ENCODE measurements at places on chromosomes 5 and 9.

- no peak for DNase-seq
Measured at GRCh38 chr9:108125625-108126024, 636.1 kb upstream of the KLF4 start.

- peak; percentile 67 for DNase-seq
Measured at GRCh38 chr9:121217609-121218292, 16.1 kb upstream of the RAB14 start.

- no peak for DNase-seq
Measured at GRCh38 chr5:139667730-139668063, 19.5 kb downstream of the CXXC5 start.

- no peak for DNase-seq
Measured at GRCh38 chr5:87114631-87115030, 153.1 kb upstream of the RASA1 start.

DNA sequence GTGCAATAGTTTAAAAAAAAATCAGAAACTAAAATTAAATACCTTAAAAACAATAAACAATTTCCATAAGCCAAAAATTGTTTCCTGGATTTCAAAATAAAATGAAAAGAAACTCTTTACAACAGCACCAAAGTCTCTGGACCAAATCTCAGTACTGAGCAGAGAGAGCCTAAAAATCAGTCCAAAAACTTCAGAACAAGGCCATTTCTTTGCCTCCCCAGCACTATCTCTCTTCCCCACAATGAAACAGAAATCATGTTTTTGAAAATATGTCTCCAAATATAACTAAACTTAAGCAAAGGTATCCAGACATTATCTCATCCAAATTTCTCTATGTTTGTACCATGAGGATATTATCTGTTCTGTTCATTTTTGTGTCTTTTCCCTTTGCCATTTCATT is 1.0 kb downstream of the FREM1 start:
- DNase-seq, result no peak

All from iris pigment epithelial cell (primary cell).